ENCODE measurements at places on chromosomes 2 and 18.
A peak's percentile ranks its signal among the peaks of the same experiment; 100 is the strongest.

DNA sequence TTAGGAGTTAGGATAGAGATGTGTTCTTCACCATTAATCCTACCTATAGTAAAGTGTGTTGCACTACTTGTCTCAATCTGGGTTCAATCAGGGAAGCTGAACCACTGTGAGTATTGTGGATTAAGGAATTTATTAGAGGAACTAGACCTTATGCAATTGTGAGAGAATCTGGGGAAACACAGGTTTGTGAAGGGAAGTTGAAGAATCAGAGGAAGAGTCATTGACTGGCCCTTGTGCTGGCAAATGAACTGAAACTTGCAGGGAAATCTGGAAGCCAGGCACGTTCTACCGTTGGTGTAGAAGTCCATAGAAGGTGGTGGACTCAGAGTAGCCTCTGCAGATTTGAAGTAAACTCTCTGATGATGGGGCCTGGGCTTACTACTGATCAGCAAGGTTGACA, 44.7 kb upstream of the HK2 start:
- no peak for DNase-seq

DNA sequence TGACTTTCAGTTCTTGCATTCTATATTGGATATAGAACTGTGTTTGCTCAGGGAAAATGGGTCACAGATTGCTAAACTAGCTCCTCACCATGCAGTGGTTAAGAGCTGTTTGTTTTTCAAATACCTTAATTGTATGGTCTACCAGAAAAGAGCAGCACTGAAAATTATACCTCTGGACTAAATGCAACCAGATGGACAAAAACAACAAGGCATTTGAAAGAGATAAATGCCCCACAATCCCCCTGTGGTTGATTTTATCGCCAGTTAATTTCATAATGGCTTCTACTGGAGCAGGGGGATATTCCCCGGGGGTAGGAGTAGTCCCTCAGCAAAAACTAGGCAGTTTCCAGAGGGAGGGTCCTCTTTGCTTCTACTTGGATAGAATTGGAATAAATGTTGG, 267.9 kb upstream of the TNP1 start:
- DNase-seq, result peak; percentile 67

- no peak for DNase-seq
Measured at GRCh38 chr2:210363876-210364275, 48.9 kb upstream of the MYL1 start.

DNA sequence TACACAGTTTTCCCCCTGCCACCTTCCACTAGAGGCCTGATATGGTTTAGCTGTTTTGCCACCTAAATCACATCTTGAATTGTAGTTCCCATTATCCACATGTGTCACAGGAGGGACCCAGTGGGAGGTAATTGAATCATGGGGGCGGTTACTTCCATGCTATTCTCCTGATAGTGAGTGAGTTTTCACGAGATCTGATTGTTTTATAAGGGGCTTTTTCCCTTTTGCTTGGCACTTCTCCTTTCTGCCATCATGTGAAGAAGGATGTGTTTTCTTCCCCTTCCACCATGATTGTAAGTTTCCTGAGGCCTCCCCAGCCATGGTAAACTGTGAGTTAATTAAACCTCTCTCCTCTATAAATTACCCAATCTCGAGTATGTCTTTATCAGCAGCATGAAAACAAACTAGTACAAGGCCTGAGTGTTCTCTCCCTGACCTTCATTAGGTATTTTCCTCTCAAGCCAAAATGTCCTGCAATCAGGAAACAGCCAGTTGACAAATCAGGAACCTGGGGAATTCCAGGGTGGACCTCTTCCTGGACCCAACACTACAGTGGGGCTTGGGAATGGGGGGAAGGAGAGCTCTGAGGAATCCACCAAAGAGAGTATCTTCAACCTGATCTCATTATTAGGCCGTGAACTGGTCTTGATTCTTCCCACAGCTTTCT, 129.9 kb downstream of the TXNL1 start:
- no peak for DNase-seq

GRCh38 chr2:223995569-223995968, 38.3 kb downstream of the MRPL44 start:
- peak; percentile 39 for DNase-seq

DNA sequence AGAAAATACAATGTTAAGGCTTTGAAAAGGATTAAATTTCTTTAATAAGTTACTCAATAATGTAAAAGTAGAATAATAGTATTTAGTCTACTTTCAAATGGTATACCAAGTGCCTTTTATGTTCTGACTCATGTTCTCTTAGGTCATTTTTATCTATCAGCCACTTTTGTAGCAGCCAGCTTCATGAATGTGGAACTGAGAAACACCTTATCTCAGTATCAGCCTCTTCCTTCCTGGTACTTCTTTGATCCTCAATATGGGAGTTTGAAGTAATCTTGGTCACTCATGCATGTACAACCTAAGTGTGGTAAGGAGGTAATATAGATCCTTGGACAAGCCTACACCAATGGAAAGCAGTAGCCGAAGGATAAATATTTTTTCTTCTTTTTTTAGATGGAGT, 180.4 kb upstream of the NRXN1 start:
- DNase-seq, result no peak

DNA sequence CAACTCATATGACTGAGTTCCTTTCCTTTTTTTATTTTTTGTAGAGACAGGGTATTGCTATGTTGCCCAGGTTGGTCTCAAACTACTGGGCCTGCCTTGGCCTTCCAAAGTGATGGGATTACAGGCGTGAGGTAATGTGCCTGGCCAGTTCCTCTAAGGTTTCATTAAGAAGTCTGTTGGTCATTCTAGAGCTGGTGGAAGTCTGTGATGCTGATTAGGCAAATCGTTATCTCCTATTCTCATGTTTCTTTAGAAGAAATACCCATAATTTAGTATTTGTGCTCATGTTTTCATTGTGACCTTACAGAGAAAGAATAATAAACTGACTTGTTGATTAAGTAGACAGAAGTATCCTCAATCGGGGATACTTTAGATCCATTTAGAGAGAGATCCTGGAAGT, 106.1 kb upstream of the SP3 start:
- DNase-seq, result no peak

GRCh38 chr2:128790541-128791001, 471.9 kb upstream of the HS6ST1 start:
- no peak for DNase-seq

DNA sequence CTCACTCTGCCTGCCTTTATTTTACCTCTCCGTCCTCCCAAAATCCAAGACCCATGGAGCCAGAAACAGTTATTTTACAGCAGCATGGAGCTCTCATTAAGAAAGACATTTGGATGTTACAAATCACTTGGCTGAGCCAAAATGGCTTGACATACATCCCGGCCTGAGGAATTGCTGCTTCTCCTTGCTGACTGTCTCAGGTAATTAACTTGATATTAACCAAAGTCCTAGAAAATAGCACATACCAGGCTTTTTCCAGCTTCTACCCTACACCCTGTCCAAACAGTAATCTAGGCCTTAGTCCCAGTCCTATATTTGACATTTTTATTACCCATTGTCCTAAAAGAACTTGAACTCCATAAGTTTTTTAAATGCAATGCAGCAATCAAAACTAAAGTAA, 205.0 kb downstream of the TMX3 start:
- DNase-seq, result no peak

GRCh38 chr2:43070676-43071502, 155.5 kb downstream of the ZFP36L2 start:
- DNase-seq, result peak; percentile 49

DNA sequence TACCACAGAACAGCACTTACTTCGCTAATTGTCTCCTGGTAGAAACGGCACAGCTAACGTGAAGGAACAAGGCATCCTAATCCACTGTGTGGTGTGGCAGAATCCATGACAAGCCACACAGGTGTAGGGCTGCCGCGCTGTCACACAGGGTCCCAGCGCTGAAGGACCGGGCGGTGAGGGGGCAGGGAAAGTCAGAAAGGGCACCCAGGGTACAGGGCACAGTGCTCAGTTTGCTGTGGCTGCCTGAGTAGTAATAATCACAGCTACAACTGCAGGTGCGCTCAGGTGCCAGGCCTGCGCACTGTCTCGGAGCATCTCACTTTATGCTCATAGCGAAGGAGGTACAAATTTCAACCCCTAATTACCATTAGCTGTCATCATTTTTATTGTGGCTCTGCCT, 55.2 kb upstream of the CAB39 start:
- no peak for DNase-seq

DNA sequence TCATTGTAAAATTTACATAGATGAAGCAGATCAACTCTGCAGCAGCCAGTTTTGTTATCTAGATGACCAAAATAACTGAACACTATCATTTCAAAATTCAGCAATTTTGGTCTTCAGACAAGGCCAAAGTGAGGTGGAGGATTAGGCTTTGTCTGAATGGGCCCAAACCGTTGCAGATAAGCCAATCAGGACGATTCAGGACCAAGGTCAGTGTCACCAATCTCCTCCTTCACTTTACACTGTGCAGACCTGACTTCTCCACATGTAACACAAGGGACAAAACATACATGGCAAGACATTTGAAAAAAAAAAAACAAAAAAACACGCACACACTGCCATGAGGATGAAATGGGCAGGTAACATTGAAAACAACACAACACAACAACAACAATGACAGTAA, 211.2 kb downstream of the NAPG start:
- DNase-seq, result no peak

DNA sequence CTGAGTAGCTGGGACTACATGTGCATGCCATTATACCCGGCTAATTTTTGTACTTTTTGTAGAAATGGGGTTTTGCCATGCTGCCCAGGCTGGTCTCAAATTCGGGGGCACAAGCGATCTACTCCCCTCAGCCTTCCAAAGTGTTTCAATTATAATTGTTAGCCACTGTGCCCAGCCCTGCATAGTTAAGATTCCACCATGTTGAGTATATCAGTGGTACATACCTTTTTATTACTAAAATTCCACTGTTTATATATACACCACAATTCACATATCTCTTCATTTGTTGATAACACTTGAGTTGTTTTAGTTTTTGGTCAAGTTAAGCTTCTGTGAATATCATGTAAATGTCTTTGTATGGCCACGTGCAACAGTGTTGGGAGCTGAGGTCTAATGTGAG, 12.8 kb upstream of the FMNL2 start:
- no peak for DNase-seq

- DNase-seq, result no peak
Measured at GRCh38 chr2:68829749-68830148, 41.4 kb downstream of the BMP10 start.

- no peak for DNase-seq
Measured at GRCh38 chr2:172398440-172398839, 28.9 kb upstream of the ITGA6 start.

DNA sequence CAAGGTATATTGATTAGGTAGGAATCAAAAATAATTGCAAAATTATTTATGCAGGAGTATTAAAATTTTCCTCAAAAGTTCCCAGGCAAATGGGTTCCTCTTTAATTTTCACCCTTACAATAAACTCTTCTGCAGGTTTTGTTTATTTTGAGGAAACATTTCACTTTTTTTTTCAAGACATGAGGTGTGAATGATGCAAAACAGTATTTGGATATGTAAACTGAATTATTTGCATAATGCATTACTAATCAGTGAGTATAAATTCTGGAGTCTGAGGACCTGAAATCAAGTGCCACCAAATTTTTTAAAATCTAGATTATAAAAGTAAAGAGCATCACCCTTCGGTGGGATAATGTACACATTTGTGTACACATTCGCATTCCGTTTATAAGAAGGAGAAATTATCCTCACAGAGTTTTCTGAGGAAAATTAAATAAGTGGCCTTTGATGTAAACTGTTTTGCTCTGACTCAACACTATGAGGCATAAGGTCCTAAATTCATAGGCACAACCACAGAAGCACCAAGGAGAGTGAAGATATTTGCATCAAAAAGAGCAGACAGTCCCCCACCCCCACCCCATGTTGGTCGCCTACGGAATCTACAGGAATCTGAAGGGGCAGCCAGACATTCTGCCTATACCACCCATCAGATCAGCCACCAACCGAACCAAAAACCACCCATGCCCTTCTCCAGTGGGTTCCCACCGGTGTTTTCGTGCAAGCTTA, 33.1 kb downstream of the BCL11A start:
- no peak for DNase-seq

DNA sequence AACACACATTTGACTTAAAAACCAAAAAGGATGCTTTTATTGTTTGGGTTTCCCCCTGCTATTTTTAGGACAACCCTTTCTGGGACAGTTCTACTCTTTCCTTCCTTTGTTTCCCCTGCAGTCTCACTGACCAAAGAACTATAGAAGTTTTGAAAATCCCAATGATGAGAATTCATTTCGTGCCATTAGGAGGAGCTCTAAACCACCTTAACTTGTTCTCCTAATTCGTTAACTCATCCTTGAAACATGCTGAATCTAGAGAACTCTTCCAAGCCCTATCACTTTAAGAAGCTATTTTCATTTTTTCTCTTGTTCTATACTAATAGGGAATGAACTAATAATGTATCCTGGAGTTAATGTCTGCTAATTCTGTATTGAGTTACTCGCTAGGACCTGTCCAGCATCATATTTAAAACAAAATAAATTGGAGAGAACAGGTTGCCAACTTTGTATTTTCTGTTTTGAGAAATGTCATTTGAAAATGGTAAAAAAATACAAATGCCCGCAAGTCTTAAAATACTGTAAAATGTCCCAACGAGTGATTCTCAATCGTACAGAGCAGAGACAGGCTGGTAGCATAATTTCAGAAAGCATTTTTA, 62.9 kb downstream of the AFTPH start:
- DNase-seq, result peak; percentile 48

DNA sequence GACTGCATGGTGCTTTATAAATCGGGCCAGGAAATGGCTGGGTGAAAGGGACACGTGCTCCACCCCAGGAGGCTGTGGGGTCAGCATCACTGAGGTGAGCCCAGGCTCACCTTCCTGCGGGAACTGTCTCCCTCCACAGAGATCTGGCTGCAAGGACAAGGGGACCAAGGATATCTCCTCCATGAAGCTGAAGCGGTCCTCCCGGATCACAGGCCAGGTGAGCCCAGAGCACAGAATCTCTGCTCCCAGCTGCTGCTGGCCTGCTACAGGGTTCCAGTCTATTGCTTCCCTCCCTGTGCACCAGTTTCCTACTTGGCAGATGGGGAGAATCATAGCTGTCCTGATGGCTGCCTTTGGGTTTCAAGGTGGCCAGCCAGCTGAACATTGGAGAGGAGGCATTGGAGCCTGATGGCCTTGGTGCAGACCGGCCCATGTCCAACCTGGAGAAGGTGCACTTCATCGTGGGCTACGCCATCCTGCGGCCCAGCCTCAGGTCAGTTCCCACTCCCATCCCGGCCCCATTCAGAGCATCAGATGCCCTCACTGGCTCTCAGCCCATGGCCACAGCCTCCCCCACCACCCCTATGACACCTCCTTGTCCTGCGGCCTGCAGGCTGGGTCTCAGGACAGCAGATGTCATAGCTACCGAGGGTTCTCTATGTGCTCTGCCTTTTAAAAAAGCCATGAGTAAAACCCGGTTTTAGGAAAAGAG, 33.7 kb upstream of the GPR17 start:
- no peak for DNase-seq

GRCh38 chr2:237698358-237698694, 70.9 kb downstream of the LRRFIP1 start:
- no peak for DNase-seq

- DNase-seq, result no peak
Measured at GRCh38 chr2:96685577-96686459, 43.3 kb downstream of the FER1L5 start.

DNA sequence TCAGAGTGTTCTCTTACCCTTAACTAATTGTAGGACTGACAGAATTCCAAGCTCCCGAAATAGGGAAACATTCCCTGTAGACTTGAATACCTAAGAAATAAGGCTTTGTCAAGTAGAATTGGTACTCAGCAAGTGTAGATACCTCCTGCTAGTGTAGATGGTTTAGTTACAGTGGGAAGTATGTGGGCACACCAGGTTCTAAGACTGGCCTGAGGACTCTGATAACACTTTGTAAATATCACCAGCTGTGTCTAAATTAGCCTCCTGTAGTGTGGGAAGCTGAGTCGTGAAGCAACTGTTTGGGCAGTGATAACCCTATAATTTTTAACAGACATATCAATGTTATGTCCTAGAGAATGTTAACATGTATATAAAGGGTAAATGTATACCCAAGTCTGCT, 304.5 kb downstream of the SLC8A1 start:
- no peak for DNase-seq
